Astrocyte (in vitro differentiated cells and primary cell): ENCODE measurements at places on chromosomes 6 and 20. TPM values are rescaled to one million over a fixed set of nuclear protein-coding genes. Genes with fewer than 3 reads are reported as not detected.

WFDC9 gene
- total RNA-seq: not detected in 2 replicates

- DNase-seq: no peak
These were observed 267.6 kb upstream of the SUPT3H start for GRCh38 chr6:45645302-45645701.

- peak; percentile 40 for DNase-seq
These were observed 6.9 kb upstream of the MANBAL start for GRCh38 chr20:37282556-37282955.

GRCh38 chr6:130969166-130969565 lies 93.9 kb downstream of the EPB41L2 start:
- DNase-seq: no peak

- DNase-seq: peak; percentile 82
These were observed 7.6 kb downstream of the RIPOR2 start for GRCh38 chr6:24927985-24928745.

CD93 gene
- total RNA-seq: 0.02 TPM in 1 of 2 replicates, not detected in the other

DNA sequence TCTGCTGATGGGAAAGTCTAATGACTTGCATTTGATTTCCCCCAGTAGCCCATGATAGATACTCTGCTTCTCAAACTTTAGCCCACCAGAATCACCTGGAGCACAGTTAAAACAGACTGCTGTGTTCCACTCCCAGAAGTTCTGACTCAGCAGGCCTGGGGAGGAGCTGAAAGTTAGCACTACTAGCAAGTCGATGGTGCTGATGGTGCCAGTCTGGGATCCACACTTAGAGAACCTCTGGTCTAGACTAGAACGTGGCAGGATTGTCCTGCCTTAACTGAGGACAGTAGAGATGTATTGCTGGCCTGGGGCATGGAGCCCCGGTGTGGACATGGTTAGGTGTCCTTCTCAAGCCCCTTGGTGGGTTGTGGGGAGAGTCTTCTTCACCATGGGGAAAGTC lies 8.7 kb downstream of the TOX2 start:
- no peak for DNase-seq

- no peak for DNase-seq
These were observed 247.6 kb upstream of the TSHZ2 start for GRCh38 chr20:52724541-52724940.
